Esophagus muscularis mucosa (tissue), 4 donors: ENCODE measurements at places on chromosomes 1 and 21.

DNA sequence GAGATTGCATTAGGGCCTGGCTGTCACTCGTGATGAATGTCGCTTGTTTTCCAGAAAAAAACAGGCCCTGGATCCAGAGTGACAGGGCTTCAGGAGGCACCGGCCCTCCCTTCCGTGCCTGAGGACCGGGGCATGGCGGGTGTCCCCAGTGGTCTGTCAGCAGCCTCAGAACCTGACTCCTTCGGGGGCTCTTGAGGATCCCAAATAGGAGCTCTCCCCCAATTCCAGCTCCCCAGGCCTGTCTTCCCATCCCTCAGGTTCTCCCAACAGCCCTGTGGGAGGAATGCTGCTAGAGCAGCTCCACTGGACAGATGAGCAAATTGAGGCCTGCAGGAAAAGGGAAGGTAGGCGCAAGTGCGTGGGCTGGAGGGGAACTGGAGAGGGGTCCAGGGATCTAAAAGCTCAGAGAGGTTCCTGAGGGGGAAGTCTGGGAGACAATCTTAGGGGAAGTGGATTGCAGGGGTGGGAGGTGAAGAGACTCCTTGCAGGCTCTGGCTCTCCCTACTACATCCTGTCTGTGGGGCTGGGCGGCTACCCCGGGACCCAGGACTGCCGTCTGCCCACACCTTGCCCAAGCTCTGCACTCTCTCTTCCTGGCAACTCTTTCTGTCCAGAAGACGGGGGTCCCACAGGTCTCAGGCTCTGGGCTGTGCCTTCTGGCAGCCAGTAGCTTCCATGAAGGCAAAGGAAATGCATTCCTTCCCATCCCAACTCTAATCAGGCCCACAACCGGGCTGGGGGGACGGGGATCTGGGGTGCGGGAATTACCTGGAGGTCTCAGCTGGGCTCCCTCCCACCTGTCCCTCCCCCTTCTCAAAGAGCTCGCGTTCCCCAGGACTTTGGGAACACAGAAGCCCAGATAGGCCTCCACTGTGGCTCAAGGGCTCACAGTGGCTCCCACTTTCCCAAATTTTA, 105.7 kb upstream of the CASZ1 start:
- no peak for DNase-seq

GRCh38 chr1:236736761-236737160, 50.5 kb downstream of the ACTN2 start:
- no peak for DNase-seq

GRCh38 chr1:5839881-5840550, 152.2 kb downstream of the NPHP4 start:
- no peak for DNase-seq

DNA sequence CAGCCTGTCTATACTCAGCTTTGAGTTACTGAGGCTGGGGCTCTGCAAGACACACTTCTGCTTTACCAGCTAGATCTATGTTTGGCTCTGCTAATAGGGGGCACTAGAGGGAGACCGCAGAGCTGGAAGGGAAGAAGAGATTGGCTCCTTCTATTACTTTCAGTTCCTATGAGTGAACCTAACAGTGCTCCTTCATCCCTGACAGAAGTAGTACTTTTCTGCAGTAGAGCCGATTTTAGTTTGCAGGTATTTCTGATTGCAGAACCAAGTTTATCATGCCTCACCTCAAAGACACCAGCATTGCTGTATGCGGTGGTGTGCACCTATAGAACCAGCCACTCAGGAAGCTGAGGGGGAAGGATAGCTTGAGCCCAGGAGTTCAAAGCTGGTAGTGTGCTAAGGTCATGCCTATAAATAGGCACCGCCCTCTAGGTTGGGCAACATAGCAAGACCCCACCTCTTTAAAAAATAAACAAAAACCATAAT, 5.7 kb upstream of the ZDHHC18 start:
- no peak for DNase-seq

DNA sequence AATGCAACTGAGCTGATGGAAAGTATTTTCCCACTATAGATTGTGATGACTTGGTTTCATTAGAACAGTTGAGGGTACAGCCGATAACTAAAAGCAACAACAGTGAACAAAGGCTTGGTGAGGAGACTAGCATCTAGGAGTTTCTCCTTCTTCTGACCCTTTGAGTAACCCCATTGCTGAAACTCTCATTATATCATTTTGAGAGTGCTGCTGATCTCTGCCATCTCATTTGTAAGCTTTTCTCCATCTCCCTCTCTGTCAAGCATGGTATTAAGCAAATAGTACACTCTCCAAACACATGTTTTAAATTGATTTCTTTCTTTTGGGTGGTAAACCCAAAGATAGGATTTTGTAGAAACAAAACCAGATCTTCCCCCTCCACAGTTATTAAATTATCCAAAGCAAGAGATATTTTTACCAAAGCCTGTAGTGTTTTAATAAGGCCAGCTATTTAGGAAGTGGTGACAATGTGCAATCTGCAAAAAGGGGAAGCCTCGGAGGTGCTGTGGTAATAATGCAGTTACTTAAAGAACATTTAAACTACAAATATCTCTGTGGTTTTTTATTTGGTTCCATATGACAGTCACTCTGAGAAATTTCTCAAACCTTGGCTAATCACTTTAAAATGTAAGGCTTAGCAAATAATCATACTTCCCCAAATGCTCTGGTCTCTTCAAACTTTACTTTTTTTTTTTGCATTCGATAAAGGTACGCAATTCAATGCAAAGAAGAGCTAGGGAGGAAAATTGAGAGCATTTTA, 287.5 kb downstream of the HLX start:
- no peak for DNase-seq

DNA sequence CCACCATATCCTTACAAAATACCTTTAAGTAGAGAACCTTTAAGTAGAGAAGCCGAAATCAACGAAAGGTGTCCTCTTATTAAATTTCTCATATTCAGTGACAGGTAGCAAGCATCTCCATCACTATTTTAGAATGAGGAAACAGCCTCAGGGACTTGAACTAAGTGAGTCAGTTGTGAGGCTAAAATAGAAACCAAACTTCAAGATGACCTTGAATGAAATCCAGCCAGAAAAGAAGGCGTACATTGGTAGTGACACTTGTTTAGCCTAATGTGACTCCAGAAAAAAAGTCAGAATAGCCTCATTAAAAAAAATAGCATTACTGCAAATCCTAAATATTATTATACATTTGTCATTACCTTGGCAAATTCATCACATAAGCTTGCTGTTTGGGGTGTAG, 20.1 kb downstream of the RGS8 start:
- no peak for DNase-seq

DNA sequence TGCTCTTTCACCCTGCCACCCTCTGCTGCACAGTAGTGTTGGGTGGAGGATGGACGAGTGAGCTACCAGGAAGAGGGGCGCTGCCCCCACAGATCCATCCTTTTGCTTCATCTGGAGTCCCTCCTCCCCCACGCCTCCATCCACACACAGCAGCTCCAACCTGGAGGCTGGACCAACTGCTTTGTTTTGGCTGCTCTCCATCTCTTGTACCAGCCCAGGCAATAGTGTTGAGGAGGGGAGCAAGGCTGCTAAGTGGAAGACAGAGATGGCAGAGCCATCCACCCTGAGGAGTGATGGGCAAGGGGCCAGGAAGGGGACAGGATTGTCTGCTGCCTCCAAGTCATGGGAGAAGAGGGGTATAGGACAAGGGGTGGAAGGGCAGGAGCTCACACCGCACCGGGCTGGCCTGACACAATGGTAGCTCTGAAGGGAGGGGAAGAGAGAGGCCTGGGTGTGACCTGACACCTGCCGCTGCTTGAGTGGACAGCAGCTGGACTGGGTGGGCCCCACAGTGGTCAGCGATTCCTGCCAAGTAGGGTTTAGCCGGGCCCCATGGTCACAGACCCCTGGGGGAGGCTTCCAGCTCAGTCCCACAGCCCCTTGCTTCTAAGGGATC, 8.5 kb downstream of the CHRNB2 start:
- no peak for DNase-seq

DNA sequence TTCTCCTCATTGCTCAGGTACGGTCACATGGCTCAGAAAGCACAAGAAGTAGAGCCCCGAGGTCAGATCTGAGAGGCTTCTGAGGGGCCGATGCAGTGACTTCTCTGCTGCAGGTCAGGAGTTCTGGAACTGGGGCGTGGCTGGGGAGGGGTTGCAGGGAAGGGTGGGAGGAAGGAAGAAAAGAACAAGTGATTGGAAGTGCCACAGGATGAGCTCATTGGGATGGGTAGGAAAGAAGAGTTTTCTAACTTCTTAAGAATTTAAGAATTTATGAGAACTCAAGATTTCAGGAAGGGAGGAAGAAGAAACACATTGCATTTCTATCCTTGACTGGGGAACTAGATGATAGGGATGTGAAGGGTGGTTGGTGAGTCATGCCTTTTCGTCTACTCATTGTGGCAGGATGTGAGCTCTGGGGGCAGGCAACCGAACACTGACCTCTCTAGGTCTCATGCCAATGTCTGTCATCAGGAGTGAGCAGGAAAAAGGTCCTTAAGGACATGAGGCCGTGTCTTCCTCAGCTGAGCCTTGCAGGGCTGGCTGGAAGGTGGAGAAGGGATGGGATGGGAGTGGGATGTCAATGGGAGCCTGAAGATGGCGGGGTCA, 497 bp downstream of the FCRLB start:
- DNase-seq = no peak

DNA sequence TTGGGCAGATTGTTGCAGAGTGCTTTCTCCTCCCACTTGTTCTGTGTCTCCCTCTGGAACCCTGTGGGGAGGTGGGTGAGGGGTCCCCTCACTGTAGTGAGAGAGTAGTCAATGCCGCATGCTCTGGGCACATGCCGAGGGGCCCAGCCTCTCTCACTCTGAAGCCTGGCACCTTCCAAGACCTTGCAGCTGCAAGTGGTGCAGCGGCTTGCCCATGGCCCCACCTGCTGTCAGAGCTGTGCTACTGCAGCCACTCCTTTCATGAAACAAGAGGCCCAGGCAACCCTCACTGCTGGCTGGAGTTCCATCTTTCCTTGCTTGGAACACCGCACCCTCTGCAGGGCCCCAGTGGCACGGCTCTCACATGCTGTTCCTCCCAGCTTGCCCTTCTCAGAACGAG, 58.4 kb upstream of the COL6A1 start:
- no peak for DNase-seq

- DNase-seq = no peak
These were observed 127.6 kb upstream of the CTTNBP2NL start for GRCh38 chr1:112268408-112268807.

GRCh38 chr1:209770636-209771415, 13.5 kb downstream of the C1orf74 start:
- DNase-seq = no peak

DNA sequence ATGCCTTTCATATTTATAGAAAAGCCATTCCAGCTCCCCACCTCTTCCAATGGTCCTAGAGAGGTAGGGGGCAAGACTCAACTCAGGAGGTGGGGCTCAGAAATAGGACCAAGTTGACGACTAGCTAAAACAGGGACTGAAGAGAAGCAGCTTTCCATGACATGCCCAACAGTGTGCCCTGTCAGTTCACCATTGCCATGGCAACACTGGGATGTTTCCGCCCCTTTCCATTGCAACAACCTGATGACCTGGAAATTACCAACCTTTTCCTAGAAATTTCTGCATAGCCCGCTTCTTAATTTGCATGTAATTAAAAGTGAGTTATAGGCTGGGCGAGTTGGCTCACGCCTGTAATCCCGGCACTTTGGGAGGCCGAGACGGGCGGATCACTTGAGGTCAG, 22.4 kb upstream of the INTS3 start:
- DNase-seq = no peak

- DNase-seq = no peak
These were observed 3.7 kb downstream of the OLFM3 start for GRCh38 chr1:101992821-101993575.

DNA sequence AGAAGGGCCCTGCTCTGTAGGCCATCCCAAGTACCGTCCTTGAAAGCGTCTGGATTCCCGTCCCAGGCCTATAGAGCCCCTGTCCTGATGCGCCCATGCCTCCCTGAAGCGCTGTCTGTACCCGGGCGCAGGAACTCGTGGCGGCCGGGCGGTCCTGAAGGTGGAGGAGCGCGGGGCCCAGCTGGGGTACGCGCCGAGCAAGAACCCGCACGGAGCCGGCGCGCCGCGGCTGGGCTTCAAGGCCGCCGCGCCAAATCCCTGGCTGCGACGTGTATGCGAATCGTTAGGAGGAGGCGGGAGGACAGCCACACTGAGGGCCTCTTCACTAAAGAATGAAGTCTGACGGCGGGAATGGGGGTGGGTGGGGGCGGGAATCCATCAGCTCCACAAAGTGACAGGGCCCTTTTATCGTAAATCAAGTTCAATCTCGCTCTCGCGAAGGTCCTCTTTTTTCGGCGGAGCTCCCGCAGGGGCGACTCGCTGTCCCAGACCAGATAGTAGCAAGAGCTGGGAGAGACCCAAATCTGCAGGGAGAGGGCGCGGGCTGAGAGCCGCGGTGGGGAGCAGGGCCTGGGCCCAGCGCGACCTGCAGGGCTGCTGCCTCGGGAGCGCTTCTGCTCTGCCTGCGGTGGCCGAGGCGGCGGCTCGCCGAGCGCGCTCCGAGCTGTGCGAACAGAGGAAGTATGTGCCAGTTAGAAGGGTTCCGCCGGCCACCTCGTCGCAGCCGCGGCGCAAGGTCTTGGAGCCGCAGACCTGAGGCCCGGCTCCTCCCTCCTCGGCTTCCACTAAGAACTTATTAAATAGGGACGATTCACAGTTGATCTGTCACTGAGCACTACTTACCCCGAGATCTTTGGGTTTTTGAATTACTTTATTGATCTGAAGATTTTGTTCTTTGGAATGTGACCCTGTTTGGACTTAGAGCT, 10.4 kb downstream of the BARHL2 start:
- DNase-seq = peak; percentile 89

GRCh38 chr21:21196848-21197247, 198.6 kb downstream of the NCAM2 start:
- DNase-seq = no peak

- no peak for DNase-seq
These were observed 8.5 kb downstream of the TRIM46 start for GRCh38 chr1:155182052-155182550.

GRCh38 chr1:232046451-232047306, 420.1 kb downstream of the DISC1 start:
- DNase-seq = no peak

DNA sequence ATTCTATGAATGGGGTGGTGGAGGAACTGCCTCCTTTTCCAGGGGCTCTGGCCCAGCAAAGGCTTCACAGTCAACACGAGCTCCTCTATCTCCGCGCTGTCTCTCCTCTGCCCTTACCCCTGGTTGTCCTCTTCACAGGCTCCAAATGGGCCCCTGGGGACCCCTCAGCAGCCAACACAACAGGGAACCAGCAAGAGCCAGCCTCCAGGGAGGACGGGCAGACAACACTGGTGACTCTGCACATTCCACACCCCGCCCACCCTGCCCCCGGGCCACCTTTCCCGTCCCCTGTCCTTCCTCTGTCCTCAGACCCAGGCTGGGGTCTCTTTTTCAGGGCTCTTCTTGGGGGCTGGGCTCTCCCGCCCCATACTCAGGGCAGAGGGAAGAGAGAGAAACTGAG, 17.5 kb upstream of the ETV3 start:
- DNase-seq = no peak
